ENCODE measurements at places on chromosomes 5 and 9. TPM values are rescaled to one million over a fixed set of nuclear protein-coding genes. Genes with fewer than 3 reads are reported as not detected.

DNA sequence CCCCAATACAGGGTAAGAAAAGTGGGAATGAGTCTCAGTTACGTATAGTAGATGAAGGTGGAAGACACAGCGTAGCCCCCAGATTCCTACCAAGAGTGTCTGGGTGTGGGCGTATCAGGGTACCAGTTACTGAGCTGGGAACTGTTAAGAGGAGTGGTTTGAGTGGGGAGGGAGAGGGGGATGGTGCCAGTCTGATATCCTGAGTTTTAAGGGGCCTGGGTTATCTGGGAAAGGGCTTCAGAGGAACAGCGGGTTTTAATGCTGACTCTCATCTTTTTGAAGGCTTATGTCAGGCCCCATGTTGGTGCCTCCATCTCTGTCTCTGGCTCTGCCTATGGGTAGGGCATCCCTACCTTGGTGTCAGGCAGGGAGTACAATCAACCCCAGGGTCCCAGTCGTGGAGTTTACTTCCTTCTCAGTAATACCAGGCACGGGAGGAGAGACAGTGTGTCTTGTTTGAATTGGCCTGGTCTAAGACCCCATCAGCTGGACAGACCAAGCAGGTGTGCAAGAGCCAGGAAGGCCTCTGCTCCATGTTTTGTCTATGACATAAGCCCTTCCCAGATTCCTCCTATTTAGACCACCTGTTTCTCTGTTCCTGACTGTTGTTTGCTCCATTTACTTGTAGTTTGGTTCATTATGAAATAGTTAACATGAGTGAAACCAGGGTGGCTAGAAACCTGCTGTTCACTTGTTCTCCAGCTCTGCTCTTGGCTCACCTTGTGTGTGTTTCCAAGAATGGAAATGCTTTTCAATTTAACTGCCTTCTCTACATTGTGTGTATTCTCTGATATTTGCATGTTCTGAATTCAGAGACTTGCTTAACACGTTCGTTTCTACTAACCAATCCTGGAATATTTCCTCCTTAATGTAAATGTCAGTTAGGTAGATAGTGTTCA is 125.6 kb downstream of the DAB2IP start:
- DNase-seq: no peak
- H3K36me3 ChIP-seq: peaks cover 4% of the 10 kb centered on the region
- no peak overlapping the region for H3K27ac ChIP-seq
- H3K27me3 ChIP-seq: peaks cover 6% of the 10 kb centered on the region

- no peaks in the 10 kb centered on the region for H3K36me3 ChIP-seq
- DNase-seq: no peak
- no peak overlapping the region for H3K27ac ChIP-seq
- no peak overlapping the region for H3K4me3 ChIP-seq
Measured at GRCh38 chr5:135950611-135951010, 4.2 kb downstream of the LECT2 start.

DNA sequence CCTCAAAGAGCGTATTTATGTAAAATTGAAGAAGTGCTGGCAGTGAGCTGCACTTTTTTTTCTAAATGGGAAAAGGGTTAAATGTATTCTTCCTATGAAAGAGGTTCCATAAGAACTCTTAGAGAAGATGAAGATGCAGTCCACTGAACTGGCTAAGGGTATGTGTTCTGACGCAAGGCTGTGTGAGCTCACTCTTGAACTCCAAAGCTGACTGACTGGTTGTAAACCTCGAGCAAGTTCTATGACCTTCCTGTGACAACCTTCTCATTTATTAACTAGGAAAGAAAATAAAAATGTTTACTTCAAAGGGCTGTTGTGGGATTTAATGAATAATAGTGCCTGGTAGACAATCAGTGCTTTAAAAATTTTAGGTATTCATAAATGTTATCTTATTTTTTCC is 46.7 kb downstream of the POC5 start:
- no peak for DNase-seq
- no peaks in the 10 kb centered on the region for H3K27me3 ChIP-seq
- peak overlapping the region; percentile 93 for H3K27ac ChIP-seq

The CPLANE1 gene
- 9.4 TPM for total RNA-seq

- H3K27ac ChIP-seq: no peak overlapping the region
- peaks cover 38% of the 10 kb centered on the region for H3K27me3 ChIP-seq
- no peak overlapping the region for H3K4me3 ChIP-seq
- DNase-seq: no peak
- peaks cover 5% of the 10 kb centered on the region for H3K36me3 ChIP-seq
Measured at GRCh38 chr9:121598167-121598964, 53.1 kb upstream of the DAB2IP start.

- peaks cover 14% of the 10 kb centered on the region for H3K36me3 ChIP-seq
- H3K4me1 ChIP-seq: no peaks in the 10 kb centered on the region
- no peak overlapping the region for H3K4me3 ChIP-seq
Measured at GRCh38 chr5:135340568-135340967, 58.5 kb downstream of the MACROH2A1 start.

GRCh38 chr5:135490245-135491037 is 38.3 kb upstream of the TIFAB start:
- H3K27me3 ChIP-seq: peaks cover 62% of the 10 kb centered on the region

GRCh38 chr9:28999806-29000205 is 1426.5 kb upstream of the C9orf72 start:
- no peaks in the 10 kb centered on the region for H3K27me3 ChIP-seq
- no peak for DNase-seq
- H3K4me3 ChIP-seq: no peak overlapping the region
- H3K36me3 ChIP-seq: no peaks in the 10 kb centered on the region

- H3K4me1 ChIP-seq: no peaks in the 10 kb centered on the region
- H3K27me3 ChIP-seq: no peaks in the 10 kb centered on the region
- no peaks in the 10 kb centered on the region for H3K36me3 ChIP-seq
- no peak for DNase-seq
- H3K27ac ChIP-seq: no peak overlapping the region
Measured at GRCh38 chr5:41365369-41365768, 145.0 kb downstream of the PLCXD3 start.

DNA sequence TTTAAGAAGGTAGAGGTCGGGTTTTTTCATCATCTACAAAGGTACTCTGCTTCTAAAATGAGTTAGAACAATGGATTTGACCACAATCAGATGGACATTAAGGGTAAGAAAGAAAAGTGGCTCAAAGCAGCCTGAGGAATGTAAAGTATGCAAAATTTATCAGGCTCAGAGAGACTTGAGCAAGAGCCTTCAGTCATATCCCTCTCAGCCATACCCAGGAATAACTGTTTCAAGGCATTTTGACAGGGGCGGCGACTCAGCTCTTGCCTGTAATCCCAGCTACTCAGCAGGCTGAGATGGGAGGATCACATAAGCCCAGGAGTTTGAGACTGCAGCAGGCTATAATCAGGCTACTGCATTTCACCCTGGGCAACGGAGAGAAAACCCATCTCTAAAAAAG is 38.8 kb upstream of the ANXA2R start:
- no peaks in the 10 kb centered on the region for H3K27me3 ChIP-seq
- peaks cover 8% of the 10 kb centered on the region for H3K36me3 ChIP-seq
- no peak overlapping the region for H3K27ac ChIP-seq
- H3K4me3 ChIP-seq: no peak overlapping the region
- DNase-seq: no peak

DNA sequence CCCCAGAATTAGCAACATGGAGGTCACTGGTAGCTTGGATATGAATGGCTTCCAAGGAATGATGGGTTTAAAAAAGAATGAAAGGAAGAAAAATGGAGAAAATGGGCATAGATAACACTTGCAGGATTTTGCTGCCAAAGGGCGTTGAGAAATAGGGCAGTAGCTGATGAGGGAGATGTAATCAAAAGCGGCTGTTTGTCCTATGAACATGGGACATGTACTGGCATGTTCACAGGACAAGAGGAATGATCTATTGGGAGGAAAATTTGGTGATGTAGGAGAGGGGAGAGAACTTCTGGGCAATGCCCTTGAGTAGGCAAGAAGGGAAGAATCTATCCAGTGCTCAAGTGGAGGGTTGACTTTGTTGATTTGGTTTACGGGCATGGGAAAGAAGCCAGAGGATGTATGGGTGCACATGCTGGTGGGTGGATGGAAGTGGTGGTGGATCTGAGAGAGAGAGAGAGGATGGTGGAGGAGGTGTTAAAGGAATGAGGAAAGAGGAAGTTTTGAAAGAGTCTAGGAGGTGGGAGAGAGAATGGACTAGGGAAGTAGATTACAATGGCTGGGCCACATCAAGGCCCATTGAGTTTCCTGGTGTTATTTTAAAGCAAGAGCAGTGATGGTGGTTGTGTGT is 115.1 kb upstream of the MVB12B start:
- H3K4me3 ChIP-seq: no peak overlapping the region
- DNase-seq: no peak
- H3K27me3 ChIP-seq: peaks cover 26% of the 10 kb centered on the region
- no peaks in the 10 kb centered on the region for H3K4me1 ChIP-seq
- no peaks in the 10 kb centered on the region for H3K36me3 ChIP-seq

DNA sequence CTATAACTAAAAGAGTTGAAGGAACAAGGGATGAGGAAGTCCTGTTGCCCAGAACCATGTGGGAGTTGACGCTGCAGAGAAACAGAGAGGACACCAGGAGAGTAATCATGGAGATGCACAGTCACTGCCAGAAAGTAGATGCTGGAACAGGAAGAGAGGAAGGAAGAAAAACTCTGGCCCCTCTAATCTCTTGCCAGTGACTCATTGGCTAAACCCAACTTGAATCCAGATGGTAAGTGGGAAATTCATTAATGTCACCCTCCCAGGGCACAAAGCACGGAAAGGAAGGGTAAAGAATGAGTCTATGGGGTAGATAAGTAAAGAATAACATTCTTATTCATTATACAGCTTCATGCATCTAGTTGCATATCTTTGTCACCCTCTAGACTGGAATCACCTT is 631.9 kb downstream of the PRELID2 start:
- H3K36me3 ChIP-seq: no peaks in the 10 kb centered on the region
- no peak overlapping the region for H3K4me3 ChIP-seq
- no peaks in the 10 kb centered on the region for H3K4me1 ChIP-seq
- no peak for DNase-seq

The ANKRD18B gene
- not detected for total RNA-seq

GRCh38 chr5:131647048-131647769 is 12.2 kb upstream of the RAPGEF6 start:
- H3K27me3 ChIP-seq: no peaks in the 10 kb centered on the region
- no peak overlapping the region for H3K4me3 ChIP-seq
- no peak overlapping the region for H3K27ac ChIP-seq
- H3K36me3 ChIP-seq: peaks cover 22% of the 10 kb centered on the region

GRCh38 chr5:6686915-6687409 is 26.3 kb upstream of the TENT4A start:
- H3K4me3 ChIP-seq: no peak overlapping the region
- no peaks in the 10 kb centered on the region for H3K36me3 ChIP-seq
- H3K4me1 ChIP-seq: peaks cover 4% of the 10 kb centered on the region
- DNase-seq: no peak
- no peak overlapping the region for H3K27ac ChIP-seq

The IL9 gene
- total RNA-seq: 0.52 TPM

The TAF11L5 gene
- total RNA-seq: not detected

The GCNT4 gene
- 0.57 TPM for total RNA-seq

DNA sequence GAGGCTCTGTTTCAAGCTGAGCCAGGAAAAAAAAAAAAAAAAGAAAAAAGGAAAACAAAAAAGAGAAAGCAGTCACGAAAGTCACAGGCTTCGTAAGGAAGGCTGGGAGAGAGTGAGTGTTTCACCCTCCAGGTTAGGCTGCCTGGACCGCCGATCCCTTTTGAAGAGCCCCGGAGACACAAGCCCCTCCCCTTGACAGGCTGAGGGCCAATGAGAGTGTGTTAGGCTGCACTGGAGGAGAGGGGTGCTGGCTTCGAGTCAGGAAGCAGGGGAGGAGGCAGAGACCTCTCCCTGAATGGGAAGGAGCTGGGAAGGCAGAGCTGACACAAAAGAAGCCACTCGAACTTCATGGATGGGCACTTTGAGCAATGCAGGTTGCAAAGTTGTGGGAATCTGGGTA is at the start of gene NMUR2:
Gene NMUR2, minus strand, starts transcription at position 135 of the 400 bp plus-strand sequence. CDS start 166 bp downstream, outside the sequence.
- H3K36me3 ChIP-seq: no peaks in the 10 kb centered on the region
- no peaks in the 10 kb centered on the region for H3K4me1 ChIP-seq
- H3K27ac ChIP-seq: no peak within 1 kb of the TSS
- H3K27me3 ChIP-seq: peaks cover 3% of the 10 kb centered on the region

- H3K36me3 ChIP-seq: peaks cover 20% of the 10 kb centered on the region
- no peaks in the 10 kb centered on the region for H3K27me3 ChIP-seq
Measured at GRCh38 chr9:99239341-99240060, 17.4 kb downstream of the SEC61B start.

DNA sequence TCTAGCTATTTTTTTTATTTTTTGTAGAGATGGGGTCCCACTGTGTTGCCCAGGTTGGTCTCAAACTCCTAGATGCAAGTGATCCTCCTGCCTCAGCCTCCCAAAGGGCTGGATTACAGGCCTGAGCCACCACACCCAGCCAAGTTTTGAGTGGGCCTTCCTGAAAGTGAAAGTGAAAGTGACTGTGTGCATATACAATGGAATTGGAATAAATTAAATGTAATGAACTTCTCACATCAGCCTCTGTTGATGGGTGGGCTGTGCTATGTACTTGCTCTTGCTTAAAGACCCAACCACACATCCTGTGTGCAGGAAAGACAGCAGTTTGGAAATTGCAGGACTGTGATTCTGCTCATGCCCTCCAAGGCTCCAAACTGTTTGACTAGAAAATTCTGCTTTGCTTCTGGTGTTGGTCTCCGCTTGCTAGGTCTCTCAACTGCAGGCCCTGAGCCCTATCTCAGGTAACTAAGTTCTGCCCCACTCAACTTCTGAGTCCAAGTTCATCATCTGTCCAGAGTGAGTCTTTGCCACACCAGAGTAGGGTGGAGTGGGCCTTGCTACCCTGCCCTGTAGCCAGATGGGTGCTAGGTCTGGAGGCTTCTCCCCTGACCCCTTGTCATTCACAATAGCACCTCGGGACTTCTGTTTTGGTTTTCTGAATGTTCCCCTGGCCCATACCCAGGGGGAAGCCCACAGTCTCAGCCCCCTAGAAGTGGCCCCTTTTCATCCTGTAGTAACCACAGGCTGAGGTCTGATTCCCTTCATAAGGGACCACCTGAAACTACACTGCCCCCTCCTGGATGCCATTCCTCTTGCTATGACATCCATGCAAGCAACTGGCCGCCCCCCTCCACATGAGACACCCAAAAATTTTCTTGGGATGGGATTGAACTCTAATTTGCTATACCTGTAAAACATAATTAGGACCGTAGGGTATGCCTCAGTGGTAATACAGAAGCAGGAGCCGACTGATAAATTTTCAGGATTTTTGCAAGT is 36.5 kb upstream of the RAD23B start:
- no peaks in the 10 kb centered on the region for H3K36me3 ChIP-seq
- H3K4me1 ChIP-seq: peaks cover 18% of the 10 kb centered on the region
- no peak overlapping the region for H3K4me3 ChIP-seq
- DNase-seq: no peak

GRCh38 chr5:40484495-40484894 is 195.2 kb upstream of the PTGER4 start:
- no peak overlapping the region for H3K4me3 ChIP-seq
- no peaks in the 10 kb centered on the region for H3K27me3 ChIP-seq
- peak overlapping the region; percentile 50 for H3K27ac ChIP-seq
- DNase-seq: no peak
- peaks cover 68% of the 10 kb centered on the region for H3K4me1 ChIP-seq

DNA sequence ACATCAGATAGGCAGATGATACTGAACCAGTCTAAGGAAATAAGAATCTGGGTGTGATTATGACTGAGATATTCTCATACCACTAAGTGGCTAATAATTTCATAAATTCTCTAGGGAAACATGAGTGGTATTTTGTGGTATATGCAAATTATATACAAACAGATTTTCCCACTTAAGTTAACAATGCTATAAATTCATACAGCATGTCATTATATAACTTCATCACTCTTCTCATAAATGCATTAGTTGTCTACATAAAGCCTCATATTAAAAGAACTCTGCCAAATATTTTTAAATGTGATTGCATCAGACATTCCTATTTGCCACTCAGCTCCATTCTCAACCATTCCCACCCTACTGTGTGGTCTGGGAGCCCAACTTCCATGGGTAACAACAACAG is 226.5 kb downstream of the TLE1 start:
- no peak overlapping the region for H3K4me3 ChIP-seq
- peaks cover 9% of the 10 kb centered on the region for H3K27me3 ChIP-seq
- H3K27ac ChIP-seq: no peak overlapping the region
- no peak for DNase-seq
